ENCODE measurements at places on chromosomes 6 and 20.

DNA sequence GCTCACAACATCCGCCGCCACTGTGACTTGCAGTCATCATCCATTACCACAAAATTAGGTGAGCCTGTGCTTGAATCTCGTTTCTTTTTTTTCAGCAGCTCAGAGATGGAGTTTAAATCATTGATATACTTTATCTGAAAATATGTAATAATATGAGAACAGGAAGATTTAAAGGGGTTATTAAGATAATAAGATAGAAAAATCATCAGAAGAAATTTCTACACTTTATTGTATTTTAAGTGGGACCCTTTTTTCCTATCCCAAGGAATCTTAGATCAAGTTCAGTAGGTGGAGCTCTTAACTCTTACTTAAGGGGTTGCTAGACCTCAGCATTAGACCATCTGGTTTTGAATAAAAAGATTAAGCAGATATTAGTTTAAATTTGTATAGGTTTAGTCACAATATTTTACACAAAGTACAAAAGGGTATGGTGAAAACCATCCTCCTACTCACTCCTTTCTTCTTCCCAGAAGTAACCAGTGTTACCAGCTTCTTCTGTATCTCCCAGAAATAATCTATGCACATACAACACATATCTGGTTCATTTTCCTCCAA is 9.4 kb upstream of the NCOA7 start:
- no peak for DNase-seq

GRCh38 chr6:132058975-132059374 is 107.8 kb upstream of the CCN2 start:
- DNase-seq = no peak

DNA sequence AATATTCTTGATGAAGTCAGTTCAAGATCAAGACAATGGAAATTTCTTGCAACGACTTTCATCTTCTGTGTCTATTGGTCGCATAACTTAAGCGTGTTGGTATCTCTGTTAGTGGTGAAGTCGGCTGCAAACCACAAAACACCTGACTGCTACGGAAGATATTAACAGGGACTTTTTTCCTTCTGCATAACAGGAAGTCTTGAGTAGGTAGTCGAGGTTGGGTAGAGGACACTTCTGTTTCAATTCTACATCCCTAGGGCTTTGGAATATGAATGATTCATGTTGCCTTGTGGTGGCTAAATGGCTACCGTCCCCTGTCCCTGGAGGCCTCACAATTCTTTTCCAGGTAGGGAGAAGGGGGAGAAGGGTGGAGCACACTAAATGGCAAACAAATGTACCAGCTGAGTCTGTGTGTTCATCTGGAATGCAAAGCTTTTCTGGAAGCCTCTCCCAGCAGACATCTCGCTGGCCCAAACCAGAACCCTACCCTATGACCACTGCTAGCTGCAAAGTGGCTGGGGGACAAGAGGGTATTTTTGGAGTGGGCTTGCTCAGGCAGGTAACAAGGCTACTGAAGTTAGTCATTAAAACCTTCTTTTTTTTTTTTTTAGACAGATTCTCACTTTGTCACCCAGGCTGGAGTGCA is 34.6 kb upstream of the NKX2-2 start:
- DNase-seq = no peak

- DNase-seq = no peak
Observed at GRCh38 chr20:32887492-32887891, 28.8 kb downstream of the EFCAB8 start.

DNA sequence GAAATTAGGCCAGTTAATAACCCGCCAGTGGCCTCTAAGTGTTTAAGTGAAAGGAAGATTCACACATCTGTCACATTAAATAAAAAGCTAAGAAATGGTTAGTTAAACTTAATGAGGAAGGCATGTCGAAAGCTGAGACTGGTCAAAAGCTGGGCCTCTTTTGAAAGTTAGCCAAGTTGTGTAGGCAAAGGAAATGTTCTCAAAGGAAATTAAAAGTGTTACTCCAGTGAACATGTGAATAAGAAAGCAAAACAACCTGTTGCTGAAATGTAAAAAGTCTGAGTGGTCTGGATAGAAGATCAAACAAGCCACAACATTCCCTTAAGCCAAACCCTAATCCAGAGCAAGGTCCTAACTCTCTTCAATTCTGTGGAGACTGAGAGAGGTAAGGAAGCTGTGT is 10.9 kb upstream of the MTRF1L start:
- DNase-seq = no peak

GRCh38 chr6:27237089-27237803 is 10.3 kb upstream of the PRSS16 start:
- DNase-seq = no peak

GRCh38 chr6:81480139-81480538 is 272.3 kb downstream of the TENT5A start:
- no peak for DNase-seq

GRCh38 chr6:27672113-27672799 is 199.4 kb upstream of the ZNF184 start:
- no peak for DNase-seq

GRCh38 chr6:95804847-95805541 is 210.8 kb upstream of the FUT9 start:
- no peak for DNase-seq

GRCh38 chr6:27684264-27685211 is 211.6 kb upstream of the ZNF184 start:
- DNase-seq = peak; percentile 44

GRCh38 chr6:44035621-44036020 is 91.6 kb downstream of the MRPL14 start:
- no peak for DNase-seq

Data from fibroblast of skin of left quadriceps (primary cell).